Activated CD4-positive, alpha-beta T cell treated with anti-CD3 and anti-CD28 coated beads for 1 hour (primary cell): ENCODE measurements at places on chromosomes 1 and 21.

DNA sequence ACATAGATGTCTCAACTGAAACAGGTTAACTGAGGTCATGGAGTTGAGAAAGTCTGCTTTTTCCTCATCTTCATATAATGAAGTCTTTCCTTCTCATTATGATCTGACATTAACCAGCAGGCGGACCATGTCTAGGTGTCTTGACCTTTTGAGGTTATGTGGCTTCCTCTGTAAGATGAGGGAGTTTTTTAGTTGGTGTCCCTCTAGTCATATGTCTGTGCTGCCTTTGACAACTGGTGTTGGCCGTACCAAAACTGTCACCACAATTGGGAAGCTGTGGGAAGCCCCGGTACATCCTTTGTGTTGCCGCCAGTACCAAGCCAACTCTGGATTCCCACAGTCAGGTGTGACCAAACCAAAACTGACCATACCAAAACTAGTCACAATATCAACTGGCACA is 105.1 kb downstream of the PBX1 start:
- no peak for DNase-seq

DNA sequence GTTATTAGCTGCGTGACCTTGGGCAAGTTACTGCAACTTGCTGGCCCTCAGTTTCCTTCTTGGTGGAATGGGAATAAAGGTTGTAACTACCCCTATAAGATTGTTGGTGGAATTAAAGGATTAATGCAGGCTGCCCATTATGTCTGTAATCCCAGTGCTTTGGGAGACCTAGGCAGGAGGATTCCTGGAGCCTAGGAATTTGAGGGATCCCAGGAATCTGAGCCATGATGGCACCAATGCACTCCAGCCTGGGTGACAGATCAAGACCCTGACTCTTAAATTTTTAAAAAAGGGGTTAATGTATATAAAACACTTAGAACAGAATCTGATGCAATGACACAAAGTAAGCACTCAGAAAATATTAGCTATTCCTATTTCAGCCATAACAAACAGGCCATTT is 67.3 kb downstream of the PTGER3 start:
- no peak for DNase-seq

DNA sequence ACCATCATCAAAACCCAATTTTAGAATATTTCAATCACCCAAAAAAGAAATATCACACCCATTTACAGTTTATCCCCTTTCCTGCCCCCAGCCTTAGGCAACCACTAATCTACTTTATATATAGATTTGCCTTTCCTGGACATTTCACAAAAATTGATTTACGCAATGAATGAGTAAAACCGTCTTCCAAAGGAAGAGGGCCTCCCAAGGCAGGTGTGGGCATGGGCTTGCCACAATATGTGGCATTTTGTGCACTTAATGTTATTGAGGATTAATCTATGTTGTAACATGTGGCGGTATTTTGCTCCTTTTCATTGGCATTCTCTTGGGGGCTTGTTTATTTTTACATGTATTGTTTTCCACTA is 11.8 kb upstream of the BMP8B start:
- DNase-seq, result no peak

DNA sequence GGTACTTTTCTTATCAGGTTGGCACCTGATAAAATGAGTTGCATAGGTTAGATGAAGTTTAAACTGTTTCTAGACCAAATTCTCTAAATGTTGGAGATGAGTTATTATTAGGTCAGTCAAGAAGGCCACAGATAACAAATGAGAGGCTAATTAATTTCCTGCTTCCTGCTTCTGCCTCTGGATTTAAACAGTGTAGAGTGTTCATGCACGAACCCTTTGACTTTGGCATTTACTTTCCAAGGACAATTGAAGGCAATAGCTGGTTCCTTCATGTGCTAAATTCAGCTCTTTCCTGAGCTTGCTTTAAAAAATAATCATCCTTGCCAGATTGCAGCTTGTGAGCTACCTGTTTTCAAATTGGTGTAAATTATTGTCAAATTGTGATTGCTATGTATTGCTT is 80.6 kb downstream of the RASAL2 start:
- DNase-seq, result no peak

DNA sequence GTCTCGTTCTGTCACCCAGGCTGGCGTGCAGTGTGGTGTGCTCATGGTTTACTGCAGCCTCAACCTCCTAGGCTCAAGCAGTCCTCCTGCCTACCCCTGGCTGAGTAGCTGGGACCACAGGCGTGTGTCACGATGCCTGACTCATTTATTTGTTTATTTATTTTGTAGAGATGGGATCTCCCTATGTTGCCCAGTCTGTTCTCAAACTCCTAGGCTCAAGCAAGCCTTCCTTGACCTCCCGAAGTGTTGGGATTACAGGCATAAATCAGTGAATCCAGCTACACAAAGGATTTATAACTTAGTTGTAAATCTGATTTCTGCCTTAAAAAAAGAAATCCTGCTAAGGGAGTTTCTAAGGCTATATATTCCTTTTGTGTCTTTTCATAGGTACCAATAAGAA is 30.5 kb upstream of the ZNF496 start:
- no peak for DNase-seq

DNA sequence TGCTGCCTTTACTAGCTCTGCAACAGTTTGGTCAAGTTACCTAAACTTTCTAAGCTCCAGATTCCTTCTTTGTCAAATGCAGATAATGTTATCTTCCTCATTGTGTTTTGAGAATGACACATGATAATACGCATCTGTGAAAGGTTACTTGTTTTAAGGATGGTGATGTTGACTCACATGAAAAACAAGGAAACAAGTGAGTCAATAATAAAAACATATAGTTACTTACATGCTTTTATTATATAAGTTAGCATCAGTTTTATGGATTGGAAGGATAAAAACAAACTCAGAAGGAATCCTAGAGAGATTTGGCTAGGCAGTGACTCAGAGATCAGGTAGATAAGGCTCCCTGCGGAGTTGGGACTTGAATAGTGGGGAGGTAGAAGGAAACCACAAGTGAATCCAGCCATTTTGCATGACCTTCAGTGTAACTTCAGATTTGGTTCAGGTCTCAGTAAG is 144.6 kb downstream of the LMO4 start:
- DNase-seq, result no peak

GRCh38 chr21:28547766-28548165 is 444.9 kb downstream of the LTN1 start:
- no peak for DNase-seq

DNA sequence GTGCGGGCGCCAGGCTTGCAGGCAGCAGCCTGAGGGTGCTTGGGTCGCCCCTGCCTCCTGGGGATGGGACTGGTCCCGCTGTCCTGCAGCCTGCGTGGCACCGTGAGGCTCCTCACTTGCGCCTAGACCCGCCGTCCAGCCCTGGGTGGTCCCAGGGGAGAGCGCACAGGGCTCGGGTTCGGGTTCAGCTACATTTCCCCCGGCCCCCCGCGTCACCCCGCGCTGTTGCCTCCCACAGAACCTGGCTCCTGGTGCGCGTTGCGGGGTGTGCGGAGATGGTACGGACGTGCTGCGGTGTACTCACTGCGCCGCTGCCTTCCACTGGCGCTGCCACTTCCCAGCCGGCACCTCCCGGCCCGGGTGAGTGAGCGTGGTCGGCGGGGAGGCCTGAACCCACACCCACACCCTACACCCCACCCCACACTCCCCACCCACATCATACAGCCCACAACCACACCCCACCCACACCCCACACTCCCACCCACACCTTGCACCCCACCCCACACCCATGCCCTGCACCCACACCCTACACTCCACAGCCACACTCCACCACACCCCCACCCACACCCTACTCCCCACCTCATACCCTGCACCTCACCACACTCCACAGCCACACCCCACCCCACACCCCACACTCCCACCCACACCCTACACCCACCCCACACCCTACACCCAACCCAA is 6.2 kb upstream of the PFKL start:
- no peak for DNase-seq

- no peak for DNase-seq
Measured at GRCh38 chr1:110375490-110375889, 15.3 kb downstream of the SLC16A4 start.

- no peak for DNase-seq
Measured at GRCh38 chr1:218669431-218669830, 324.3 kb downstream of the TGFB2 start.

- no peak for DNase-seq
Measured at GRCh38 chr1:83029916-83030315, 969.0 kb downstream of the TTLL7 start.
